ENCODE measurements at places on chromosomes 13 and 19.

DNA sequence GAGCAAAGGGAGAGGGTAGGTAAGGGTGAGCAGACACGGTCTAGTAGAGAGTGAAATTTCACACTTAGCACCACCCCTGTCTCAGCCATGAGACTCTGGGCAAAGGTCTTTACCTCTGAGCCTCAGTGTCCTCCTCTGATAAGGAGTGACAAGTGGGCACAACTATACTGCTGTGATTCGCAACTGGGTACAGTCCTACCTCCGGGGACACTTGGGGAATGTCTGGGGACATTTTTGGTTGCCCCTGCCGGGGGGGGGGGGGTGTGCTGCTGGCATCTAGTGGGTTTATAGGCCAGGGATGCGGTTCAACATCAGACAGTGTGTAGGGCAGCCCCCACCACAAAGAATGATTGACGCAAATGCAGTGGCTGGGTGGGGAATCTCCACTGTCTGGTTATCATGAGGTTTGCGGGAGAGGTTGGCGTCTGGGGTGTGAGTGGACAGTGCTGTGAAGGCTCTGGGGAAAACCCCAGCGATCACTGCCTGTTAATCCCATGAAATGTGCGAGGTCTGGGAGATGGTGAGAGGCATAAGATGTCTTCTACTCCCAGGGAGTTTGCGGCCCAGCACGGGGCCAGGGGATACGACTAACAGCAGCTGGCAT, 4.3 kb downstream of the NACC1 start:
- no peak for DNase-seq

GRCh38 chr19:39679791-39680168, 24.1 kb downstream of the LGALS16 start:
- DNase-seq: no peak

GRCh38 chr13:22018836-22019210, 347.9 kb downstream of the FGF9 start:
- DNase-seq: no peak

- peak; percentile 70 for DNase-seq
These were observed 19.2 kb downstream of the RCN3 start for GRCh38 chr19:49546825-49547565.
